ENCODE measurements at places on chromosomes 12 and 14.

GRCh38 chr12:9741726-9742125 is 8.8 kb upstream of the CLECL1 start:
- DNase-seq: peak; percentile 60

DNA sequence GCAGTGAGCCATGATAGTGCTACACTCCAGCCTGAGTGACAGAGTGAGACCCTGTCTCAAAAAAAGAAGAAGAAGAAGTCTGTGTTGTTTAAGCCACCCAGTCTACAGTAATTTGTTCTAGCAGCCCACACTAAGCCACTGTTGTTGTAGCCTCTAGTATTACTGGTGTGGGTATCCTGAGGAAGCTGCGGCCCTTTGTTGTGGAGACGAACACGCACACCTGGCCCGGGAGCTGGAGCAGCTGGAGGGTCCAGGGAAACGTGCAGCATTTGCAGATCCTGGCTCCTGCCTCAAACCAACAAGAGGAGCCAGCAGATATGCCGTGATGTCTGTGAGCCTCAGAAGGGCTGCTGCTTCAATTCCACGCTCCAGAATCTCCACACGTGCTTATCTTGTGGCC is 65.3 kb downstream of the MAP1LC3B2 start:
- DNase-seq: no peak

- DNase-seq: no peak
Measured at GRCh38 chr14:53778263-53778662, 178.4 kb downstream of the BMP4 start.

DNA sequence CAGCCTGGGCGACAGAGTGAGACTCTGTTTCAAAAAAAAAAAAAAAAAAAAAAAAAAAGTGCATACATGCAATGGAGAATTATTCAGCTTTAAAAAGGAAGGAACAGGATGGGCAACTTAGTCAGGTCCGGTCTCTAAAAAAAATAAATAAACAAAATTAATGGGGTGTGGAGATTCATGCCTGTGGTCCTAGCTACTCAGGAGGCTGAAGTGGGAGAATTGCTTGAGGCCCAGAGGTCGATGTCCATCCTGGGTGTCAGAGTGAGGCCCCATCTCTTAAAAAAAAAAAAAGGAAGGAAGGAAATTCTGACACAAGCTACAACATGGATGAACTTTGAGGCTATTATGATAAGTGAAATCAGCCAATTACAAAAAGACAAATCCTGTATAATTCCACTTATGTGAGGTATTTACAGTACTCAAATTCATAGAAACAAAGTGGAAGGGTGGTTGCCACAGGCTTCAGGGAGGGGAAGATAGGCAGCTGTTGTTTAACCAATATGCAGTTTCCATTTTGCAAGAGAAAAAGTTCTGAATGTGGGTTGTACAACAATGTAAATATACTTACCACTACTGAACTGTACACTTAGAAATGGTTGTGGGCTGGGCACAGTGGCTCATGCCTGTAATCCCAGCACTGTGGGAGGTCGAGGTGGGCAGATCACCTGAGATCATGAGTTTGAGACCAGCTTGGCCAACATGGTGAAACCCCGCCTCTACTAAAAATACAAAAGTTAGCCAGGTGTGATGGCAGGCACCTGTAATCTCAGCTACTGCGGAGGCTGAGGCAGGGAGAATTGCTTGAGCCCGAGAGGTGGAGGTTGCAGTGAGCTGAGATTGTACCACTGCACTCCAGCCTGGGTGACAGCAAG is 12.3 kb upstream of the APOF start:
- no peak for DNase-seq

GRCh38 chr14:62077676-62078261 is 315.5 kb downstream of the SNAPC1 start:
- DNase-seq: no peak

- no peak for DNase-seq
Measured at GRCh38 chr12:4246116-4246515, 27.4 kb upstream of the CCND2 start.

Measured in activated T-cell treated with anti-CD3 and anti-CD28 coated beads, Interleukin-2, amount 50 U/mL, for 24 hours (primary cell).